ENCODE measurements at places on chromosomes 2 and 18.

GRCh38 chr2:231353469-231353868, 42.0 kb upstream of the B3GNT7 start:
- no peak for DNase-seq

GRCh38 chr2:128388499-128388941, 69.9 kb upstream of the HS6ST1 start:
- no peak for DNase-seq

DNA sequence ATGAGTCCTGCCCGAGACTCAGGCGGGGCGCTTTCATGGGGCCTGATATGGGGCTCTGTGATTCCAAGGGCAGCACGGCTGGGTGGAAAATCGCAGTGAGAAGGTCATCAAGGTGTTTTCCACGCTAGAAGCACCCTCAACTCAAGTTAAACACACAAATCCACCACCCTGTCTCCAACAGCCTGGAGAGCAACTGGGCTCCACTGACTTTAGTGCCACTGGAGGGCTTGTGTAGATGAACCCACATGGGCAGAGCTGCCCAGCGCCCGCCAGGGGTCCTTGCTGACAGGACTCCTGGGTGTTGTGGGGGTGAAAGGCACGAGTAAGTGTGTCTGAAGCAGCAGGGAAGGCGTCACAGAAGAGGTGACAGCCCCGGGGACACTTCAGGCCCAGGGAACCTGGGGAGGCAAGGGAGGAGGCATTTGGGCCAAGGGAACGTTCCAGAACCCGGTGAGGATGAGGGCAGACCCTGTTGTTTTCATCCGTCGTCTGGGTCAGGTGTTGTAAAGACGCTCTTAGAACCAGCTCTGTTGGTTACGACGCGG, 51.8 kb upstream of the CTDP1 start:
- DNase-seq = no peak

DNA sequence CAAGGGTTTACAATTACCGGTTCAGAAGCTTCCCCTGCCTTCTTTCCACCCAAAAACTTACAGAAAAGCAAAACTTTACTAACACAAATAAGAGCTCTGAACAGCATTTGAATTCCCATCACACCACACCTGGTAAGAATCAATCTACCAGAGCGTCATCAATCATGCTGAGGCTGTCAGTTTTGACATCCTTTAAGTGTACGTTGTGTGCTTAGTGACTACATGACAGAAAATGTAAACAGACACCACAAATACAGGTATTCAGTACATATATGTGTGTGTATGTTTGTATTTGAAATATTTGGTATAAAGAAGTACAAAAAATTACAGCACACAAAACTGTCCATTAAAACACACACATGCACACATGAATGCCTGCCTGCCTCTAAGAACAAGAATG, 523.5 kb downstream of the TMEM182 start:
- DNase-seq = no peak

DNA sequence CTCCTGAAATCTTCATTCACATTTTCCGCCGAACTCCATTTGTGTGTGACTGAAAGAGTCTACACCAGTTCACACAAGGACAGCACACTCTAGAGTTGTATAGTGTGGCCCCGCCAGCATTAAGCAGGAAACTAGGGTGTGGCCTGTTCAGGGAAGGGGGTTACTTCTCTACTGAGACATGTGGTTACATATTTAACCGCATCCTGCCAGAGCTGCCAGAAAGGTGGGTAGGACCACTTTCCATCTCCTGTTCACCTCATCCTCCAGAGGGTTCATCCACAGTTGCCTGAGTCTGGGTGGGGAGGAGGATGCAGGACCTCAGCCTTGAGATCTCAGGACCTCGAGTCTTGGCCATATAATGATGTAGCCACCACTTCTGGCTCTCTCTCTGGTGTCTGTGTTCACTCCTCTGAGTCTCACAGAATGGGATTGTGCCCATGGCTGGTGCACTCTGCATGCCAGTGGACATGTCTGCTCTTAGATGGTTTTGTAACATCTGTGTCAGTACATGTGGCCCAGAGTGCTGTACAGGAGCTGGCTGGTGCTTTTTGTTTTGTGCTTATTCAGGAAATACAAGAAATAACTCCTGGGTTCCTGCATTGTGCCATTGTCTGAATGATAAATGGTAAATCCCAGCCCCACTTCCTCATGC, 7.7 kb upstream of the SP140L start:
- no peak for DNase-seq

DNA sequence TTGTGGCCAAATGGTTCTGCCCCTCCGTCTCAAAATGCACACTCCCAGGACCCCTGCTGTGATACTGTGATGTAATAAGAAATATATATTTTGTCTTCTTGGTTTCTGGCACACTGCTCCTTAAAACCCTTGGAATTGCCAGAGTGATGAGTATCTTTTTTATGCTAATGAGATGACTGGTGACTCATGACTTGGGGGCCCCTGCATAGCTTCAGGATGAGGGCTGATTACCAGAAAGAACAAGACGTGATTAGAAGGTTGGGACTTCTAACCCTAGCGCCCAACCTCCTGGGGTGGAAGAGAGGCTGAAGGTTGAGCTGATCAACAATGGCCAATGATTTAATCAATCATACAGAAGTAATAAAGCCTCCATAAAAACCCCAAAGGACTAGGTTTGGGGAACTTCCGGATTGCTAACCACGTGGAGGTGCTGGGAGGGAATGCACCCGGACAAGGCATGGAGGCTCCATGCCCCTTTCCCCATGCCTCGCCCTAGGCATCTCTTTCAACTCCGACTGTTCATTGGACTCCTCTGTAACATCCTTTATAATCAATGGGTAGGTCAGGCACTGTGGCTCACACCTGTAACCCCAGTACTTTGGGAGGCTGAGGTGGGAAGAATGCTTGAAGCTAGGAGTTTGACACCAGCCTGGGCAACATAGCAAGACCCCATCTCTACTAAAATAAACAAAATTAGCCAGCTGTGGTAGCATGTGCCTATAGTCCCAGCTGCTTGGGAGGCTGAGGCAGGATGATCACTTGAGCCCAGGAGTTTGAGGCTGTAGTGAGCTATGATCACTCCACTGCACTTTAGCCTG, 89.1 kb downstream of the HS1BP3 start:
- DNase-seq = no peak

- peak; percentile 68 for DNase-seq
These were observed 67.7 kb upstream of the L3MBTL4 start for GRCh38 chr18:6482198-6482977.

DNA sequence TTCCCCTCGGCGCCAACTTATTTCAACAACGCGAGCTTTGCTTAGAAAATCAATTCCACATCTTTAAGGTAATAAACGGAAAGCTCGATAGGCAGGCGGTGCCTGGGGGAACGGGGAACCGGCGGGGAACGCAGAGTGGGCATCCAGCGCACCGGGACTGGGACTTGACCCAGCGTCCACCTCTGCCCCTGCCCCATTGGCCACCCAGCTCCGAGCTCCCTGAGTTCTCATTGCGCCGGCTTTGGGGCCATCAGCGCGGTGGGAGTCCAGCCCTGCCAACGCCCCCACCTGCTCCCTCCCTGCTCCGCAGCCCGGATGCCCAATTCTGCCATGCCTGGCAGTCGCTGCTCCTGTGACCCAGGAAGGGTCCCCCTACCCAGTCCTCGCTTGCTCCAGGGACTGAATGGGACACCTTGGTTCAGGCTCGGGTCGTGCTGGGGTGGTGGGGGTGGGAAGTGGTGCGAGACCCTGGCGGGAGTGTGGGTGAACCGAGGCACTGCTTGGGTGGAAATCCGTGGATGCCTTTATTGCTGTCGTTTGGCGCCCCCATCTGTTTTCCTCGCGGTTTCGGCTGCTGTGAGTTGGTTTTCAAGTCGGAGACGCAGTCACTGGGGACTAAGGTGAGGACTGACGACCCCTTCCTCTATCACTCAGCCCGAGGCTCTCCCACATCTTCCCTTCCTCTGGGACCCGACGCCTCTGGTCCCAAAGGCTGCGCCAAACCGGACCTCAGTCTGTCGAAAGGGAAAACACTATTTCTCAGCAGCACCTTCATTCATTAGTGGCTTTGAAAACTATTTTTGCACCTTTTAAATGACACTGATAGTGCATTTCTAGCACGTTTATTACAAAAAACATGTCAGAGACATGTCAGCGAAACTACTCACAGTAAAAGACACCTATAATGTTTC, 2.4 kb upstream of the EVX2 start:
- peak; percentile 62 for DNase-seq

DNA sequence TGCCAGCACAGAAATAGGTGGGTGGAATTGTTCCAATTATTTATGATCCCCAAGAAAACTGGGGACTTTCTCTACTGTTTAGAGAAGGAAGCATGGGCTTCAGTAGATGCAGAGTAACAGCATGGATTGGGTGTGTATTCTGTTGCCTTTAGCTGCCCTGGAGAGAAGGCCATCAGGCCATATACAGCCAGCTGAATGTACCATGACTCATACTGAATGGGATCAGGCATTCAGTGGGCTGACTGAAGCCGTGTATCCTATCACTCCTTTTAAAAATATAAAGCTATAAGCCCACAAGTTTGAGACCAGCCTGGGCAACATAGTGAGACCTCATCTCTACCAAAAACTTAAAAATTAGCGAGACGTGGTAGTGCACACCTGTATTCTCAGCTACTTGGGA, 16.7 kb upstream of the PLEKHM3 start:
- no peak for DNase-seq

DNA sequence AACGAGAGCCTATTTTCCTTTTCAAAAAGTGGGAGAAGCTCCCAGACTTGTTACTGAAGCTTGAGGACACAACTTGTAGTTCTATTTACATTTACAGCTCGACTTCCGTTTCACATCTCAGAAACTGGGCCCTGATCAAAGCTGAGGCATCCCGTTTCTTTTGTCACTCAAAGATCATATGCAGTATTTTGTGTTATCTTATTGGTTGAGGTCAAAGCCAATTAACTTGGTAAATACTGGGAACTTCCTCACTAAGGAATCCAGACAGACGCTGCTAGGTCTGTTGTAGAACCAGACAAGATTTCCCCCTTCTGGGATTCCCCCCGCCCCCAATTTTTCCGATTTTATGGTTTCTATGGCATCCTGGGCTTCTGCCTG, 50.3 kb downstream of the TSN start:
- no peak for DNase-seq

GRCh38 chr18:12394428-12394827, 13.3 kb upstream of the PRELID3A start:
- no peak for DNase-seq

GRCh38 chr2:86439879-86440630, 1.1 kb upstream of the KDM3A start:
- DNase-seq = no peak

DNA sequence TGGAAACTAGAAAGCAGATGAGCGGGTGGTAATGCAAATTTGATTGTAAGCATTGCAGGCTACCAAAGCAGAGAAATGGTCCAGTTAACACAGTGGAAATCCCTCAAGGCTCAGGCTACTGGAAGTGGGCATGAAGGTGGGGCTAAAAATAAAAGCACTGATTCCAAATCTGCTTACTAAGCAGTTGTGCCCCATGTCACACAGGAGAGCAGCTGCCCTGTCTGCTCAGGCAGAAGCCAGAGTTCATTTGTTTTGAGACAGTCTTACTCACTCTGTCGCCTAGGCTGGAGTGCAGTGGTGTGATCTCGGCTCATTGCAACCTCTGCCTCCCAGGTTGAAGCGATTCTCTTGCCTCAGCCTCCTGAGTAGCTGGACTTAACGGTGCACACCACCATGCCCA, 42.5 kb upstream of the TSPYL6 start:
- DNase-seq = no peak

DNA sequence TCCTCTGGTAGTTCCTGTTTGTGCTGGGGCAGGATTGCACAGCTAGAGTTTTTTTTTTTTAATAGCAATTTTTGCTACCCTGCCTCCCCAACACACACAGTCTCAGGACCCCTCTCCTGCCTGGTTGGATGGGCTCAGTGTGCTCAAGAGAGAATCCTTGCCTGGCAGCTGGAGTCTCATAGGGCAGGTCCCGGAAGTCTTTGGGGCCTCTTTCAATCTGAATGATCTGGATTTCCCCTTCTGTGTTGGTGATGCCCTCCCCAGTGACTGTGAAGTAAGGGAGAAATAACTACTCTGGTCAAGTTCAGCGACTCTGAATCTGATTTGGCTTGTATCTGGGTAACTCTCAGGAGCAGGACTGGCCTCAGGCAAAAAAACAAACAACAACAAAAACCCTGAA, 220.6 kb upstream of the LRRTM1 start:
- DNase-seq = no peak

DNA sequence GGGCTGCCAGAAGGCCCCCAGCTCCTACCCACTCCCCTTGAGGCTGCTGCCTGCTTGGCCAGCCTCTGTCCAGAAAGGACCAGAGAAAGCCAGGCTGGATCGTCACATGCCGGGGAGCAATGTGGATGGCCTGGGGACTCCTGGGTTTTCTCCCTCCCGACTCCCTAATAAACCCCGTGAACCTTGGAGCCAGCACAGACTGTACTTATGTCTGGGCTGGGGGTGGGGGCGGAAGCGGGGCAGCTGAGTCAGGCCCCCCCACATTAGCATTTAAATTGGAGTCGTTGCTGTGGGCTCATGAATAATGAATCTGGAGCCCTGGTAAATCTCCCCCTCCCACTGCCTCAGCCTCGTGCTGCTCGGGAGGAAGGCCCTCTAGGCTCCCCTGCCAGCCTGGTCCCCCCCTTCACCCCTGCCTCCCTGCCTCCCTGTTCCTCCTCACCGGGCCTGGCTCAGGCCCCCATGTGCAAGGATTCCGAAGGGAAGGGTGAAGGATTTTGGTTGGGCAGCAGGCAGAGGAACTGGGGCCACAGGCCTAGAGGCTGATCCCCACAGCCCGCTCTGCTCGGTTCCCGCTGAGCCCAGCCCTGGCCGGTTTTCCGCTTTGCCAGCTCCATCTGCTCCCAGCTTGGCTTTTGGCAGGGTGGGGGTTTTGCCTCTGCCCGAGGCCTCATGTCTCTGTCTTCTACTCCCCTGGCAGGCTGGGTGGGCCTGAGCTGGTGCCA, 7.3 kb upstream of the ASIC4 start:
- no peak for DNase-seq

GRCh38 chr18:58443671-58444070, 185.2 kb downstream of the ALPK2 start:
- no peak for DNase-seq

GRCh38 chr2:54429811-54430551, 26.1 kb upstream of the SPTBN1 start:
- DNase-seq = no peak

DNA sequence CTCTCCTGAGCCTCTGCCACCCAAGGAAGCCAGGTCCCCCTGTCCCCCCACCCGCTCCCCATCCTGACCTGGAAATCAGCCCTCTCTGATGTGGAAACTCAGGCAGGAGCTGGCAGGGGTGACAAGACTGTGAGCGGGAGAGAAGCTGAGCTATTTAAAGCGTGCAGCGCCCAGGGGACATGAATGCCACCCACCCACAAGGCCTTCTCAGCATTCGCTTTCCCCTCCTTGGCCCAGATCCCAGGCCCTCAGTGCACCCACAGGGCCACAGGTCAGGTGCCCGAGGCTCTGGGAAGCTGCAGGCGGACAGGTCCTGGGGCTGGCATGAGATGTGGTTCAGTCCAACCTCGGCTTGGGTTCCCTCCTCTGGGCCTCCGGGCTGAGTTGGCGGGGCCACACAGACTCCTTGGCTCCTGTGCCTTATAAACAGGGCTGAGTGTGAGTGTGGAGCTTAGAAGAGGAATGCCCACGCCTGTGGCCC, 168.3 kb downstream of the SMAD7 start:
- peak; percentile 53 for DNase-seq
